ENCODE measurements at places on chromosomes 13 and 19.

DNA sequence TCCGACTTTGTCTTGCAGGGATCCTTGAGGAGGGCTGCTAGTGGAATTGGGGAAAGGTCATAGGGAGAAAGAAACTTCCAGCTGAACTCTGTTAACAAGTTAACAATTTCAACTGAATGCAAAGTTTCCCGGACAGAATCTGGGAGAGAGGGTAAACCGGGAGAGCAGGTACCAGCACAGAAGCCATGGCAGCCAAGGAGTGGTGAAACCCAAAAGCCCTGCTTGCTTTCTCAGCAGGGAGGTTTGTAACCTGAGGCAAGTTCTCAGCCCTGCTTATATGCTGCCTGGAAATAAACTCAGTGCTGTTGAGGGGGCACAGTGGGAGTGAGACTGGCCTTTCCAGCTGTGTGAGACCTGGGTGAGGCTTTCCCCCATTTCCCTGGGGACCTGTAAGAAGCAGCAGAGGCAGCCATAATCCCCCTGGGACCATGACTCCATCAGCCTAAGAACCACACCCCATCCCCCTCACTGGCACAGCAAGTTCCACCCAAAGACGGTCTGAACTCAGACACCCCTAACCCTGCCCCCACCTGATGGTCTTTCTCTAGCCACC is 84.0 kb downstream of the SUCLA2 start:
- DNase-seq = no peak

DNA sequence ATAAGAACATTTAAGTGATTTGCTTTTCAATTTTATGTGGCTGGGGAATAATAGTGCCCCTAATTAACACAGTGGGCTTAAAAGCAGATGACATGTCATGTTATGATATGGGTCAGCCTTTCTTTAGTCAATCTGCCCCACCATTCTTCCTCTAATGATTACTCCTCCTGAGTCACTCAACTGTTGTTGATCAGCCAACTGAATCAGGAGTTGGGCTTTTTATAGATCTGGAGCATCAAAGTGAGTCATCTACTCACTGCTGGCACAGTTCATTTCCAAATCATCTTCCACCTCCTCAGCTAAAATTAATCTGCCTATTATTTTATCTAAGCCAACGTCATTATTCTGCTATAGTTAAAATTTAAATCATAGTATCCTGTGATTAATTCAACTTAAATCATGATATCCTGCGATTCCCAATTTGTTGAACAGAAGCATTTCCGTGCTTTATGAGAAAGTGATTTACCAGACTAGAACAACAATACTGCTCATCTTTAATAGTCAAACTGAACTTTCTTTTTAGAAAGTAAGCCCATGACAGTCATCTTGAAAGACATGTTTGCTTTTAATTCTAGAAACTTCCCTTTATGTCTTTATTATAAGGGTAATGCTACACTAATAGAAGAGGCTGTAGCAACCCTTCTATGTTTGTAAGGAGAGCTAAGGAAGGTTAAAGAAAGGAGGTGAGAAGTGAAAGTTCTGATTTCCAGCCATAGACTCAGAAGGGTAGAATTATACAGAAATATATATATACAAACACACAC is 551.4 kb downstream of the TBC1D4 start:
- no peak for DNase-seq

DNA sequence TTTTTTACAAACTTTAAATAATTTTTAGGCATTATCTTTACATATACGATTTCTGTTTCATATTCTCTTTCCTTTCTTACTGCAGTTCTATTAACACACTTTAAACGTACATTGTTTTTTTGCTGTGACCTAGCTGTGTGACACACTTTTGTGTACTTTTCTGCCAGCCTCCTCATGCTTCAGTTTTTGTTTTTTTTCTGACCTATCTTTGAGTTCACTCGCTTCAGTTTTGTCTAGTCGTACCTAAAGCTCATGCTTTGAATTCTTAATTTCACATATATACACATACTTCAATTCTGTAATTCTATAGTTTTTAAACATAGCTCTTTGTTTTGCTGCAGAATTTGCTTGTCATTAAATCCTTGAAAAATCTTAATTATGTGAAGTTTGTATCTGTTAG is 150.4 kb downstream of the PDS5B start:
- no peak for DNase-seq

DNA sequence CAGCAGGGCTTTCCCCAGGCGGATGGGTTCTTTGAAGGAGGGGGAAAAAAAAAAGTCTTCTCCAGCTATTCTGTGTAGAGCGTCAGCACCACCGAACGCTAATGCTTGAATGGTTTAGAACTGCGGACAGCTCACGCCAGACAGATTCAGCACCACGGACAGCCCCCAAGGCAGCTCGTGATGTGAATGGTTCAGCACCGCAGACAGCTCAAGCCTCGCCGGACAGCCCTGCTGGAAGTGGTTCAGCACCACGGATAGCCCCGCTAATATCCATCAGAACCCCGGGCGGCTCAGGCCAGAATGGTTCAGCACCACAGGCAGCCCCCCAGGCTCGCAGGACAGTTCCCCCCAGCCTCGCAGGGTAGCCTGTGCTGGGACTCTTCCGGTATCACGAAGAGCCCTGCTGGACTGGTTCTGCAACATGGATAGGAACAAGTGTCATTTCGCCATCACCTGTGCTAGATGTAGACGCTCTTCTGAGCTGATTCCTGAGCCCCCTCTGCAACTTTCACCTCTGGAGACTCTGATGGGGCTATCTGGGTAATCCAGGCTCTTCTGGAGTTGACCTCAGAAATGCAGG is 4.9 kb upstream of the SMIM17 start:
- no peak for DNase-seq

DNA sequence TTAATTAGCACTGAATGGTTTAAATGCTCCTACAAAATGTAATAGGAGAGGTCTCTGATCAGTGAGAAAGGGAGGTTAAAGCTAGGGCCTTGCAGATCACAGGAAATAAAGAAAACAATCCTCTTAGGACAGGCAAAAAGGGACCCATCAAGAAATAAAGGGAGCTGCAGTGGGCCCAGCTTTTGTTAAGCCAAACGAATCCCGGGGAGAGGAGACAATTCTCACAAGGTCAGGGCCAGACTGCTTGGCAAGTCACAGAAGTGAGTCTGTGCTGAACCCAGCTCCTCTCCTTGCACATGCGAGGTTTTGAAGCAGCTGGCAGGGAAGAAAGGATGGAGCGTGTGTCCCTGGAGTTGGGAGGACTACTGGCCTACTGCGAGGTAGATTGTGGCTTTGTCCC is 285.8 kb downstream of the COG6 start:
- no peak for DNase-seq

- no peak for DNase-seq
These were observed 44.4 kb downstream of the IRS2 start for GRCh38 chr13:109741966-109742365.

- DNase-seq = no peak
These were observed 295.0 kb downstream of the LMO7 start for GRCh38 chr13:75931116-75931515.

DNA sequence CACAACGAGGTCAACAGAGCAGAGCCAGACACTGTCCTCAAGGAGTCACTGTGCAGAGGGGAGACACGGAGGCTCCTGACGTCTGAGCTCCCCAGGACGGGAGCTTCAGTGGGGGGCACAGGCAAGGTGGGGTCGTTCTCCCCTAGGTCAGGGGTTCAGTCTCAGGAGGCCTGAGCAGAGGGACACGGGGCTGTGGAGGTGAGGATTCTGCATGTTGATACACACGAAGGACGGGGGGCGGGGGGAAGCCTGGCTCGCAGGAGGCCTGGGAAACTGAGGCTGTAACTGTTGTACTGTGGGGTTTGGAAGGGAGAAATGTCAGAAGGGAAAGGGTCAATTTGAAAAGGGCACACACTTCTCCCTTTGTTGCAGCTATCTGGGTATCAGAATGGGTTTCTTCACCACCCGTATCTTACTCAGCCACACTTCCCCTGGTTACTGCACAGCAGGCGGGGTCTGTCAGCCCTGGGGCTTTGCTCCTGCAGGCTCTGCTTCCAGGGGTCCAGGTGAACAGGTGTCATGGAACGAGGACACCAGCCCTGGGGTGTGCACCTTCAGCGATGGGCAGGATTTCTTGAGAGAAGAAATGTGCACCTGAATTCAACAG is 748 bp upstream of the SIGLEC8 start:
- DNase-seq = no peak

DNA sequence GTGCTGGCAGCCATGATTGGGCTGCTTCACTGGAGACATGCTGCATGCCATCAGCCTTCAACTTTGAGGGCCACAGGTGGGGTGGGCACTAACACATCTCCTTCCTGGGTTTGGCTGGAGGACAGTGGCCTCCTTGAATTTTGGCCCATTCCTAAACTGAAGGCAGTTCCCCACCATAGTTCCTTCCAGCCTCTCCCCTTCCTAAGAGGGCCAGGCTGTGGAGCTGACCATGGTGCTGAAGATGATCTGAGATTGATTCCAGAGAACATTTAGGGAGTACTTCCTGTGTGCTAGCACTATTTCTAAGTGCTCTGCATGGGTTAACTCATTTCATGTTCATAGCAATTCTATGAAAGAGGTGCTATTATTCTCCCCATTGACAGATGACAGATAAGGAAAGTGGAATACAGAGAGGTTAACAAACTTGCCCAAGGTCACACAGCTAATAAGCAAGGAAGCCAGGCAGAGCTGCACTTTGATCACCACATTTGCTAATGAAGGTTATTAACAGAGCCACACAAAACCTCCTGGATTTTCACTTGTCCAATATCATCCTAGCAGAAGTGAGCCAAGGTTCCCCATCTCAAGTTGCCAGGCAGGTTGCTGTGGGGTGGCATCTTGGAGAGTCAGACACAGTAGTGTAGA is 175.3 kb downstream of the ZIC5 start:
- no peak for DNase-seq

DNA sequence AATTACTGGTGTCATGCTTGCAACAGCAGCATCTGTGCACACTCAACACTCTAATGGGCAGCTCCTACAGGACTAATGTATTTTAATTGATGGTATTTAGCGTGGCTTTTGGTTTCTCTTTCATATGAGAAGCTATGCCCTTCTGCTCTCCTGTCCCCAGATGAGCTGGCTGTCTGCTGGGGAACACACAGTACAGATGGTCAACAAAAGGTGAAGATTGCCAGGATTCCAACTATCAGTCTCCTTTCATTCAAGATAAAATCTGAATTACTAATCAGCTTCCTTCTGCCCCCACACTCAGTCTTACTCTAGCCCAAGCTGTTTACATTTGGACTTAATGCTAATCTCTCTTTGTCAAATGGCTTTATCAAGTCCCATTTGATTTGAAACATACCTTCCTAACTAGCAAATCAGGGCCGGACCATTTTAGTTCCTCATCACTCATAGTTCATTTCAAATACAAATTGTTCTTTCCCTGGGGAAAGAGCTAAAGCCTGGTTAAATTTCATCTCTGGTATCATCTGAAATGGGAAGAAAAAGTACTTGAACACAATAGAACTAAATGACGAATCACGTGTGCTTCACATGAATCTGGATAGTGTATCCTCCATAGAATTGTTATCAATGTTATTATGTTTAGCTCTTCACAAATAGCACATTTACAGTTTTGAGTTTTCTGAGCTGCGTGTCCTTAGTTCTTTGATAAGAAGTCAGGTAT is 988.0 kb downstream of the PCDH17 start:
- no peak for DNase-seq

DNA sequence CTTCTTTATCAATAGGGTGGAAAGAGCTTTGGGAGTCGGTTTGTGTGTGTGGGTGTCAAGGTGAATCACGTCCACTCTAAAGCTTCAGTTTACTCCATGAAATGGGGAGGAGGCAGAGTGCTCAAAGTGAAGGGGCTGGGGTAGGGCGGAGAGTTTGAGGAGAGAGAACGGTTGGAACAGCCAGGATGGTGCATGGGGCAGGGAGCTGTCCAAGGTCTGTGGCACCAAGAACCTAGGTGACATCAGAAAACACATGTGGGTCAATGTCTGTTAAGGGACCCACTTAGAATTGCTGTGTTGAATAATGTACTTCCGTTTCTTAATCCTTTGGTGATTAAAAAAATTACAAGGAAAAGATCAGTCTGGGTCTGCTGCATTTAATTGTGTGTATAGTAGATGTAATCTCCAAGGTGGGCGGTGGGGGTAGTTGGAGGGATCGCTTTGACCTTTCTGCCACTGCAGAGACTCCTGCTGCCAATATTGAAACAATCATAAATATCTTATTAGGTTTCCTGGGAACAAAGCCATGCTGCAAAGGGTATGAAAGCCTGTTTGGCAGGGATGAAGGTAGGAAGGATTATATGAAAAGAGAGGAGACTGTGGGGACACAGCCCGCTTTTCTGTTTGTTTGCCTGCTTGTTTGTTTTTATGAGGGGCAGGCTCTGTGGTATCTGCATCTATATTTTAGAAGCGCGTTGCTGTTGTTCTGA is 122.3 kb downstream of the ATP8A2 start:
- no peak for DNase-seq

GRCh38 chr19:18419699-18420460 is 682 bp downstream of the SSBP4 start:
- peak; percentile 69 for DNase-seq

GRCh38 chr19:39997638-39998216 is 867 bp downstream of the ZNF546 start:
- no peak for DNase-seq

DNA sequence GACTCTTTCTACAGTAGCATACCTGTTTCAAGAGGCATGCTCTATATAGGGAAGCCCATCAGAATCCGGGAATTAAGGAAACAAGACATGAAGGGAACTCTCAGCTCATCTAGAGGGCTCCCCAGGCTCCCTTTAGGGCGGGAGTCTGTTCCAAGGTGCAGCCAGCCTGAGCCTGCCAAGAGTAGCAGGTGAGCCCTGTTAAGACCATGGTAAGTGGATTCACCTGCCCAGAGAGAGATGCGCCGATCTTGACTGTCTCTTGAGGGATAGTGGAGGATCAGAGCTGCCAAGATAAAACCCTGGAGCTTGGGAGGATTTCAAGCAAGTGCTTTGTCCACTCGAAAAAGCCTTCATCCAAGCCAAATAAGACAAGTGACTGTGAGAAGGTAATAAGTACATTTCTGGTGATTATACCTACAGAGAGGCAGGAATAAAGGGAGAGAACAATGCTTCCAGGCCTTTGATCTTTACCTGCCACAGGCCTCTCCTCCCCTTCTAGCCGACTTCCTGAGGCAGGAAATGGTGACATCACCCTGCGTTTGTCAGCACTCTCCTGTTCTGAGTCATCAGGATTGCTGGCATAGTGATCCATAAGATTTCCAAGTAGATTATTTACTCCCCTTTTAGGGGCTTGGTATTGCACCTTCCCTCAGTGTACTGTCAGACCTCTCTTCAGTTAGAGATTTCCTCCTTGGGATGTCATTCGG is 31.5 kb downstream of the KLF5 start:
- no peak for DNase-seq

- no peak for DNase-seq
These were observed 5.9 kb downstream of the AKAP8 start for GRCh38 chr19:15373644-15374043.

- DNase-seq = no peak
These were observed 11.9 kb upstream of the SPIB start for GRCh38 chr19:50406829-50407228.

DNA sequence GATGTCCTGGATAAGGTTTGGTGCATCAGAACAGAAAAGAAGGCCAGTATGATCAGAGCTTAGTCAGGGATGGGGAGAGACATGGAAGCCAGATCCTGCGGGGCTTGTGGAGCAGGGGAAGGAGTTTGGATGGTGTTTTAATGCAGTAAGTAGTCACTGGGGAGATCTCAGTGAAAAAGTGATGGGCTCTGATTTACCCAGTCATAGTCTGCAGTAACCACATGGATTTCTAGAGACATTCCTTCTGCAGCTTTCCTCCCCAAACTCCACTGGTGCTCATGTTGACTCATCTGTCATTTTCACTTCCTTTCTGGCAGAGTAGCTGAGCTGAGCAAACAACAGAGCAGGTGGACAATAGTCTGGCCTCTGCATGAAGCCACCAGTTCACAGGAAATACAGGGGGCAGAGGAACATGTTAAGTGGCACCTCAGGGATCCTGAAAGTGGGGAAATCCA is 144.1 kb downstream of the DPF1 start:
- DNase-seq = no peak

GRCh38 chr13:71034018-71034417 is 833.0 kb downstream of the DACH1 start:
- DNase-seq = no peak
